ENCODE measurements at places on chromosomes 5 and 9. TPM values are rescaled to one million over a fixed set of nuclear protein-coding genes. Genes with fewer than 3 reads are reported as not detected.
A peak's percentile ranks its signal among the peaks of the same experiment; 100 is the strongest.

DNA sequence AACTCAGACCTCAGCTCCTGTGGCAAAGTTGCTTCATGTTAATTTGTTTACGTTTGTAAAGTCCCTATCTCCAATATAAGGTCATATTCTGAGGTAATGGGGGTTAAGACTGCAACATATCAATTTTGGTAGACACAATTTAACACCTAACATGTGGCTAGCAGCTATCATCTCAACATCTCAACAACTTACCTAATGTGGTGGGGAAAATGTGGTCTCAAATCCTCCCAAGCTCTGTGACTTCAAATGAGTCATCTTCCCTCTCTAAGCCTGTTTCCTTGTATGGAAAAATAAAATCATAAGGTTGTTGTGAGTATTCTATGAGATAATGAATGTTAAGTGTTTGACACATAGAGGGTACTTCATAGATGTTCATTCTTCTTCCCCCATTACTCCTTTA is 443.3 kb downstream of the CDK5RAP2 start:
- no peak for DNase-seq

DNA sequence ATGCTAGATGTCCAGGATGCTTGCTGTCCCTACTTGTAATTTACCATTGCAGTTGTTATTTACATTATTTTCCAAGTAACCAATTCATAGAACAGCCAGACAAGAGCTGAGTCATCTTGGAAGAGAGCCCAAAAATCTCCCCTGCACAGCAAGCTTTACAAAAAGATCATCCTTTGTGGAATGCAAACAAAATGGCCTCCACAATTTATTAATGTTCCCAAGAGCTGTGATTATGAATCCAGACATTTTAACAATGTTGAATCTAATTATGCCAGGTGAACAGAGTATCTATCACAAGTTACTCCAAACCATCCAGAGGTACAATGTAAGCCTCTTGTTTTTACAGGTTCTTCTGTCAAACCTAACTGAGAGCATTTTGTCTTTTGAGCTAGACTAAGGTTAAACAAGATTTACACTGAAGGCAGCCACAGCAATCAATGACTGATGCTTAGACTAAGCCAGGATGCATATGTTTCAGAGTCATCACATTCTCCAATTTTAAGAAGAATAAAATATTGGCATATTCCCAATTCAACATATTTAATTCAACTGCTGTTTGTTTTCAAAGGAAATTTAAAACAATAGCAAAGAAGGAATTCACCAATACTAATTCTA is 95.3 kb upstream of the SLC12A2 start:
- no peak for DNase-seq

DNA sequence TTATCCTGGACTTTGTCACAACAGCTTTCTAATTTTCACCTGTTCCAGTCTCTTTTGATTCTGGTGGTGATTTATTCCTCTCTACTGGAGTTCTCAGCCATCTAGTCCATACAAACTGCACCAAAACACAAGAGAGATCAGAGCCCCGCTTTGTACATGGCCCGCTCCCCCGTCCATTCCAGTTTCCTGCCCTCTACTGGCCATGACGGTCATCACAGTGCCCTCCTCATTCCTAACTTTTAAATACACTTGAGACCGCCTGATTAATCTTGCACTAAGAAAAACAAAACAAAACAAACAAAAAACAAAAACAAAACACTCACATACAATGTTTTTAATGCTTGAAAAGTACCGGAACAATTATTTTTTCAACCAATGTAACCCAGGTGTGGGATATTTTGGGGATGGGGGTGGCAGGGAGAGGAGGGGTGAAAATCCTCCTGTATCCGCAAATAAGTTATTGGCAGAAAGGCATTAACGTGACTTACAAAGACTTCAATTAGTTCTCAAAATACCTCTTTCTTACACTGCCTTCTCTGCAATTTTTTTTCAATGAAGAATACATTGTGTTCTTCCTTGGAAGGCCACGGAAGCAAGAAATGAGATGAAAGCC is 84.8 kb upstream of the PAM start:
- DNase-seq, result peak; percentile 6

- DNase-seq, result no peak
Measured at GRCh38 chr5:39566891-39567290, 142.1 kb upstream of the DAB2 start.

- no peak for DNase-seq
Measured at GRCh38 chr9:22383718-22384117, 62.9 kb upstream of the DMRTA1 start.

GRCh38 chr9:7067169-7067568 is 309.4 kb downstream of the KDM4C start:
- no peak for DNase-seq

DNA sequence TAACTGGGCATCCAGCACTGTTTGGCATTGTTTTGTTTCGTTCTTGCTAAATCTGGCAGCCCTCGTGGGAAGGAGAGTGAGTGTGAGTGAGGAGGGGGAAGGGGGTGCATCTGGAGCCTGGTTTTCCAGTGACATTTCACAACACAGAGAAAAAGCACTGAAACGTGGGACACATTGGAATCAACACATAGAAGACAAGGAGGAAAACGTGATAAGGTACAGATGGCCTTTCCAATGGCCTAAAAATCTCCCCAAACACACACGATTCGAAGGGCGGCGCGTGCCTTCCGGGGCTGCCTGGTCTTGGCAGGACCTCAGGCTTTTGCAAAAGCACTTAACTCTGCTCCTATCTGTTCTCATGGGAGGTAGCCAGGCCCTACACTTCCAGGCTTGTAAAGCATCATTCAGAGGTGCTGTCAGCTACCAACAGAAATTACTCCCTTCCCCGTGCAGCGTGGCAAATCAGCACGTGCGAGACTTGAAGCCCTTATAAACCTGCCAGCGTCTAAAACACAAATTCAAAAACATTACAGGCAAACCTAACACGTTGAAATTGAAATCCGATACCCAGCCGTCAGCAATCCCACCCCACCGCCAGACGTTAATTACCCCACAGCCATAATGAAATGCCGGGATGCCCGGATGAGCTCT is 129.4 kb downstream of the OLFM1 start:
- no peak for DNase-seq

DNA sequence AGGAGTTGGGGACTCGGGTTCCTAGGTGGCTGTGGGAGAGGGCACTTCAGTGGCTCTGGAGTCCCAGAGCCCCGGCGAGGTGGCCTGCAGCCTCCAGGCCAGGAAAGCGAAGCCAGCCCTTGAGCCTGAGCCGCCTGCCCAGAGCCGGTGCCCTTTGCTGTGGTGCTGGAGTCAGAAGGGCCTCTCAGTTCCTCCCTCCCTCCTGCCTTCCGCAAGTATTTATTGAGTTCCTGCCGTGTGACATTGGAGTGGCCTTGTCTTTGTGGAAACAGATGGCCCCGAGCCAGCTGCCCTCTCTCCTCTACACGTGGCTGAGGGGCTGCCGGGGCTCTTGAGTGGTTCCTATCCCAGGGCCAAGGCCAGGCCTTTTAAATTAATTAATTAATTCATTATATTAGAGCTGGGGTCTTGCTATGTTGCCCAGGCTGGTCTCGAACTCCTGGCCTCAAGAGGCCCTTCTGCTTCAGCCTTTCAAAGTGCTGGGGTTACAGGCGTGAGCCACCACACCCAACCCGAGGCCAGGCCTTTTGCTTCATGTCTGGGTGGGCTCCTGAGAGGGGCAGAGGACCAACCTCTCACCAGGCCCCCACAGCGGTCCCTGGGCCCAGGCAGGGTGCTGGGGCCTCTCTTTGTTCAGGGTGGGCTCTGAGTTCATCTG is 45.6 kb upstream of the IER5L start:
- DNase-seq, result no peak

- no peak for DNase-seq
Measured at GRCh38 chr5:110115503-110115902, 425.8 kb downstream of the MAN2A1 start.

DNA sequence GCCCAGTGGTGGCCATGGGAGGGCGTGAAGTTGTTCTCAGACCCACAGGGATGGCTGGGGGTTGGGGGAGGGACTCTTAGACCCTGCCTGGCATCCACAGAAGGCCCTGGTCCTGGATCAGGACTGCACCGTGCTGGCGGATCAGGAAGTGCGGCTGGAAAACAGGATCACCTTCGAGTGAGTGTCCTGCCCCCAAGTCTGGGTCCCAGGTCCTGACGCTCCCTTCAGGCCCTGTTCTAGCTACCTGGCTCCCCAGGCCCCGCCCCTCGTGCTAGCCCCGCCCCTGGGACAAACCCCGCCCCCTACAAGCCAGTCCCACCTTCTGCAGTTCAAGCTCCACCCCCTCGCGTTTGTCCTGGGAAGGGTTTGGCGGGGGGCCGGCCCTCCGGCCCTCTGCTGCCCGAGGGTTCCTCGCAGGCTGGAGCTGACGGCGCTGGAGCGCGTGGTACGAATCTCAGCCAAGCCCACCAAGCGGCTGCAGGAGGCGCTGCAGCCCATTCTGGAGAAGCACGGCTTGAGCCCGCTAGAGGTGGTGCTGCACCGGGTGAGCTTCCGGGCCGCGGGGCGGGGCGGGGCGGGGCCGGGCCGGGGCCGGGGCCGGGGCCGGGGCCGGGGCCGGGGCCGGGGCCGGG is 12.9 kb downstream of the RGS14 start:
- peak; percentile 72 for DNase-seq

GRCh38 chr5:12392246-12392645 is 488.0 kb upstream of the CTNND2 start:
- DNase-seq, result no peak

- DNase-seq, result no peak
Measured at GRCh38 chr5:174572591-174572990, 151.8 kb upstream of the MSX2 start.

DNA sequence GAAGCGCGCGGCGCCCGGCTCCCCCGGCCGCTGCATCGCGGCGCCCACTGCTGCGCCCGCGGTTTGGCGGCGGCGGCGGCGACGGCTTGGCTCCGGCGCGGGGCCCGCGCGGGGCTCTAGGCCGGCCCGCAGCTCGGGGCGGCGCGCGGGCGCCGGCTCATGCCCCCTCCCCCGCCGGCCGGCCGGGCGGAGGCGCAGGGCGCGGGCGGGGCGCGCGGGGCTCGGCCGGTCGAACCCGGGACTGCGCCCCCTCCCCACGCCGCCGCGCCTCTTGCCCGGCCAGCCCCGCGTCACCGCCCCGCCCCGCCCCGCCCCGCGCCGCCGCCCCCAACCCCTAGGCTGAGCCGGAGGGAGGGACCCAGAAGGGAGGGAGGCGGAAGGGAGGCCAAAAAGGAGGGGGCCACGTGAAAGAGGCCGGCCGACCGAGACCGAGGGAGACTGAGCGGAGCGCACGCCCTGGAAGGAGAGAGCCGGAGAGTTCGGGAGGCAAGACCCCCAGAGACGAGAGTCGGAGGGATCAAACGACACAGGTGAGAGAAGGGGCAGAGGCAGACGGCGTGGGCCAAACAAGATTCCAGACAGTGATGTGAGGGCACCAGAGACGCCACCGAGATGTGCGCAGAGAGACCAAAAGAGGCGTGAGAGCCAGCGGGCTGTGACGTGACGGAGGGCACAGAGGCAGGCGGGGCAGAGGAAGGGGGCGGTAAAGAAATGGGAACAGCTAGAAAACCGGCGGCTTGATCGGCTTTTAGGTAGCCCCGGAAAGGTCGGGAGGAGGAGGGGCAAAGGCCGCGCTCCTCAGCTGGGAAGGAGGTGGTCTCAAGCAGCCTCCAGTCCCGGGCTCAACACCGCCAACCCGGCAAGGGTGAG is at the start of gene BARX1:
TSS of gene BARX1 (minus strand) at position 245 of the 870 bp plus-strand sequence. CDS start at position 36, 209 bp downstream.
- DNase-seq, result no peak

DNA sequence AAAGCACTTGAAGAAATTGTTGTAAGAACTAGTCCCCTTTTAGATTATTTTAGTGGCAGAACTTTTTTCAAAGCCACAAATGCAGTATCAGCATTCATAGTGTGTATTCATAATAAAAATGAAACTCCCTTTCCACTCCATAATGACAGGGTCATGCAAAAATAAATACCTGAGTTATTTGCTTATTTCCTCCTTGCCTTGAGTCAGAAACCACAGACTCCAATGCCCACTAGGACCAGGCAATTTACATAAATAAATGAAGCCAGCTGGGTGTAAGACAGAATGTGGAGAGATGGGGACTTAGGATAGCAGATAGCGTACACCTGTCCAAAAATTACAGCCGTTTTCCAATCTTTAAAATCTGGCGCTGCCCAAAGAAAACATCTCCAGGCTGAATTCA is 417.8 kb downstream of the TMEM161B start:
- no peak for DNase-seq

- no peak for DNase-seq
Measured at GRCh38 chr9:15231788-15232635, 75.0 kb downstream of the TTC39B start.

DNA sequence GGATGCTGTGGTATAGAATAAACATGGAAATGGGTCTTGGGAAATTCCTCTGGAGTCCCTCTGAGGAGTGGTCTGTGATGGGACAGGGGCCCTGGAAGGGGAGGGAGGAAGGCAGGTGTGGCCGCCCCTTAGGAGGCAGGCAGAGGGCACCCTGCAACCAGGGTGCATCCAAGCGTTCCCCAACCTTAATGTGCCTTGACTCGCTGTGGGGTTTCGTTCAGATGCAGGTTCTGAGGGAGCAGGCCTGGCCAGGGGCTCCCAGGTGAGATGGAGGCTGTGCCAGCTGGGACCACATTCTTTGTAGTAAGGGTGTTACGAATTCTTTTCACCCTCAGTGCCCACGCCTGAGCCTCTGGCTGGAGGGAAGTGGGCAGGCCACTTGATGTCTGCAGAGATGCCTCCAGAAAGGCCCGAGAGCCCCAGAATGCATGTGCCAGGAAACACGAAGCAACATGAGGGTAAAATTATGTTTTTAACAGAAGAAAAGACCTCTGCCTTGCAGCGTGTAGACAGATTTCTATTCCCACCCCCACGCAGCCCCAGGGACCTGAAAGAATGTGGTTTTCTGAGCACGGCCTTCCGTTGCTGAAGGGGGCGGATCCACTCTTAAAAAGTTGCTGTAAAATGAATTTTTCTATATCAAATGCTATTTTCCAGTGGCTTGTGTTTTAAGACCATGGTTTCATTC is 150.4 kb upstream of the IER5L start:
- DNase-seq, result no peak

Gene ZFP37
- 1.7 TPM for total RNA-seq

Gene ADAMTS12
- total RNA-seq, result 1.4 TPM

Gene ARL14EPL
- total RNA-seq, result not detected

Gene FBXO10
- total RNA-seq, result 5.5 TPM

Gene SLC25A2
- not detected for total RNA-seq

Gene IL7R
- 1.1 TPM for total RNA-seq

Gene RASEF
- 0.05 TPM for total RNA-seq

Gene C5orf52
- not detected for total RNA-seq
